ENCODE measurements at places on chromosomes 12 and 14.

GRCh38 chr12:66087365-66087943 is 43.1 kb downstream of the LLPH start:
- DNase-seq, result no peak

GRCh38 chr12:124321040-124321481 is 26.2 kb downstream of the RFLNA start:
- no peak for DNase-seq

- no peak for DNase-seq
These were observed 5.6 kb downstream of the DACT1 start for GRCh38 chr14:58643366-58643765.

- no peak for DNase-seq
These were observed 4.3 kb downstream of the SLC2A14 start for GRCh38 chr12:7868391-7868790.

GRCh38 chr12:61713121-61713520 is 547.1 kb upstream of the USP15 start:
- DNase-seq, result no peak

DNA sequence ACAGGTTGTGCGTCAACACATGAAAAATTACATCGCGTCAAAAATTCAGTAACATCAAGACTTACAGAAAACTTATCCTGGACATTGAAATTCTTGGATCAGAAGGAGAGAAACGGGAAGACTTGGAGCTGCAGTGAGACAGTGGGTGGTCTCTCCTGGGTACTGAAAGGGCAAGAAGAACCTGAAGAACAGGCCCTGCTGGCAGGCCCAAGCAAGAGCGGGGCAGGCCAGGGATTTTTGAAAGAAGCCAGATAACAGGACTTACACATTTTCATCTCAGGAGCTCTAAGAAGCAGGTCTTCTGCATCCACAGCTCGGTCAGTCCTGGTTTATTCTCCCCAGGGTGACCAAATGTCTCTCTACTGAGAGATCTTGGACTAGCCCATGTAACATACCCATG is 466.5 kb upstream of the SOX5 start:
- no peak for DNase-seq

DNA sequence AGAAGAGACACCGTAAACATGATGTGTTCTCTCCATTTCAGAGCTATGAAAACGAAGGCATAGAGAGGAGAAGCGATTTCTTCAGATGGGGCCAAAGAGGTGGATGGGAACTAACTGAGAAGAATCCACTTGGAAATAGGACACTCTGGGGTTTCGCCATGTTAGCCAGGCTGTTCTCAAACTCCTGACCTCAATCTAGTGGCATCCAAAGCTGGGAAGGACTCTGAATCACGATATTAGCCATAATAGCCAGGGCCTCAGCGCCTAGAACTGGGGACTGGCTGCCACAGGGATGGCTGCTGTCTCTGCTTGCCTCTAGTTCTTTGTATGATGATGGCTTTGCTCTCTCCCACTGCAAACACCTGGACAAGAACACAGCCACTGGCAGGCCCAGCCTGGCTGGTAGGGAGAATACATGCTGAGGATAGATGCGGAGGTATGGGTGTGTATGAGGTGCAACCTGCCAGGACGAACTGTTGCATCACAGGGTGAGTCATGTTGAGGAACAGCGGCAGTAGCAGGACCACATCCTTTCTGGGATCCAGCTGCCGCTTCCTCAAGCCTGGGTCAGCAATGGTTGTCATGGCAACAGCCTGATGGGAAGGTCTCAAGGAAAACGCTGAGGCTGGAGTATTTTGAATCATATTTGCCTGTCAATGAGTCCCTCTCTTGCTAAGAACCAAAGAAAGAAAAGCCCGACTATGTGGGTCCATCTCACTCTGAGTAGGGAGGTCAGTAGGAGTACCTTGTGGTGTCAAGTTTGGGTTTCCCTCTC is 31.1 kb downstream of the CCDC177 start:
- DNase-seq, result peak; percentile 51

DNA sequence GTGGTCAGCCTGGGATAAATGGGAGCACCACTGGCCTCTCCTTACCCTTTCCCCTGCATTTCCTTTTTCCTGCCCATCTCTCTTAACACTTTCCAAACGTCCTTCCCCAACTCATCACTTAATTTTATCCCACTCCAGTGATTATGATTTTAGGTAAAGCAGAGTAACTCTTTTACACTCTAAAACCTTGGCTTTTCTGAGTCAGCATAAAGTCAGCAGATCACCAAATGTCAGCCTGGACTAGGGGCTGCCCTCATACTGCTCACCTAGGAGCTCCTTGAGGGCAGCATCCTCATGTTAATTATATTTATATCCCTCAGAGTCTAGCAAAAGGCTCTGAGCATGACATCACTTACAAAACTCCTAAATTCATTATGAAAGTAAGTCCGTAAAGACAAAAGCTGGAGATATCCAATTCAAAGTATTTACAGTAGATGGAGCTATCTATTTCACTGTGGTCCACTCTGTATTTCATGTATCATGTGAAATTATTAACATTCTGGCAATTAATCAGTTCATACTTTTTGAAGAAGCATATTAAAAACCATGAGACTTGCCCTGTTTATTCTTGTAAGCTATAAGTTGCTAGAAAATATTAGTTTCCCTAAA is 17.0 kb upstream of the DICER1 start:
- DNase-seq, result no peak

- DNase-seq, result no peak
These were observed 153.4 kb downstream of the PIK3C2G start for GRCh38 chr12:18414671-18415070.

GRCh38 chr14:103707329-103708263 is 7.7 kb downstream of the XRCC3 start:
- no peak for DNase-seq

GRCh38 chr12:6839482-6840201 is 1.1 kb upstream of the GNB3 start:
- peak; percentile 89 for DNase-seq

- no peak for DNase-seq
These were observed 75.9 kb upstream of the AMIGO2 start for GRCh38 chr12:47155457-47156166.

- no peak for DNase-seq
These were observed 133.5 kb upstream of the HIF1A start for GRCh38 chr14:61561657-61562276.

- no peak for DNase-seq
These were observed 43.6 kb downstream of the LIN7A start for GRCh38 chr12:80894179-80894578.

- no peak for DNase-seq
These were observed 325.4 kb upstream of the SFSWAP start for GRCh38 chr12:131385313-131386166.

DNA sequence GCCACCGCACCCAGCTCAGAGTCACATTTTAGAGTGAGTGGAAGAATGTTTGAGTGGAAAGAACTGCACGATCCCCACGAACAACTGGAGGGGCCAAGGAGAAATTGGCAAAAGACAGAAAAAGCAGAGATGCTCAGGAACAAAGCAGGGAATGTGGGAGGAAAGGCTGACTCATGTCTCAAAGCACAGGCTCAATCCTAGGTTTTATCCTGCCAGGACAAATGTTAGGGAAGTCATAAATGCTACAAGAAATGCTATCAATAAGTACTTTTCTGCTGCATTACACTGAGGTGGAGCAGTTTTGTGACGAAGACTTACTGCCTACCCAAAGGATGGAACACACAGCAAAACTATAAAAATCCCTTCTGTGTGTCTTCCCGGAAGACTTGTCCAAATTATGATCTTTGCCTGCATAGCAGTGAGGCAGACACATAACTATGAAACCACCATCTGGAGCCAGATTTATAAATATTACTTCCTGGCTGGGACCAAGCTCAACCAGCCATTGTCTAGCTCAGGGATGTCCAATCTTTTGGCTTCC is 26.7 kb downstream of the NIN start:
- no peak for DNase-seq

- no peak for DNase-seq
These were observed 26.6 kb upstream of the PNMA1 start for GRCh38 chr14:73740618-73741326.

DNA sequence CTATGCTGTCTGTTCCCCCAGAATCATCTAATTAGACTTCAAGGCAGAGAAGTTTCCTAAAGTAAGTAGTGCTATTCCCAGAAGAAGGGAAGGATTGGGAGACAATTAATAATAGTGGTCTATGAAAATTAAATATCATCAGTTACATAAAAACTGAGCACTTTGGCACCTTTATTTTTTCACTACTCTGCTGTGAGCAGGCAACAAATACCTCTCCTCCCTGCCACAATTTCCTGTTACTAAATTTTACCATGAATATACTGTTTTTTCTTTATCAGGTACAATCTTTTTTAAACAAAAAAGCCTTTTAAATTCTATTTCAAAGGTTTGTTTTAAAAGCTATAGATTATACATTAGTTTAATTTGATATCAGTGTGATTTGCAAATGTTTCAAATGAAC is 29.4 kb upstream of the KRAS start:
- no peak for DNase-seq

- no peak for DNase-seq
These were observed 298.6 kb downstream of the PDZRN4 start for GRCh38 chr12:41486718-41487117.

DNA sequence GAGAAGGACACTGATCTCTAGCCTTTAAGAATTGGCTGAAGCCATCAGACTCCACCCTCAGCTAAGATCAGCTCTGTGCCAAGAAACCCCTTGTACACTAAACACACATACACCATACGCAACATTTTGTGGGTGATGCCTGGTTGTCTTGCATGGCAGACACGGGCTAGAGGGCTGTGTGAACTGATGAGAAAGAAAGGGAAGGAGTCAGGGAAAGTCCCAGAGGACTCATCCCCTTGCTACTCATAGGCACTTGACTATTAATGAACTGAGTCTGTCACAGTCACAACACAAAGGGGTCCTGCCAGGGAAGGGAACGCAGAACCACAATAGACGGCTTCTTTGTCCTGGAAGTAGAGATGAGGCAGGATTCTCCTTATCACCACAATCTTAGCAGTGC is 80.8 kb downstream of the EMP1 start:
- no peak for DNase-seq

DNA sequence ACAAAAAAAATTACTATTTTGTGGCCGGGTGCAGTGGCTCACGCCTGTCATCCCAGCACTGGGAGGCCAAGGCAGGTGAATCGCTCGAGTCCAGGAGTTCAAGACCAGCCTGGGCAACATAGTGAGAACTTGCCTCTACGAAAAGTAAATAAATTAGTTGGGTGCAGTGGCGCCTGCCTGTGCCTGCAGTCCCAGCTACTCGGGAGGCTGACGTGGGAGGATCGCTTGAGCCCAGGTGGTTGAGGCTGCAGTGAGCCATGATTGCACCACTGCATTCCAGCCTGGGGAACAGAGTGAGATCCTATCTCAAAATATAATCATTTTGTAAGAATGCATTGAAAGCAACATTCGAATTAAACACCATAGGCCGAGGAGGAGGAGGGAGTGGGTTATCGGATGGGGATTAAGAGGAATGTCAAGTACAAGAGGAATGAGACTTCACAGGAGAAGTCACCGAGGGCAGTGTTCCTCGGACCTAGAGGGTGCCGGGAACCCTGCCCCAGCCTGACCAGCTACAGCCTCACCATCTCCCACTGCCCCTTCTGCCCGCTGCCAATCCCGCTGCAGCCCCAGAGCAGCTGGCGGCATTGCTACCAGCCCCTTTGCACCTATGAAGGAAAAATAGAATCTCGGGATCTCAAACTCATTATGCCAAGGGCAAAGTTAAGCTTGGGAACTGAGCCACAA is 32.6 kb upstream of the AACS start:
- DNase-seq, result no peak

- no peak for DNase-seq
These were observed 29.3 kb upstream of the PNMA1 start for GRCh38 chr14:73743431-73743931.

DNA sequence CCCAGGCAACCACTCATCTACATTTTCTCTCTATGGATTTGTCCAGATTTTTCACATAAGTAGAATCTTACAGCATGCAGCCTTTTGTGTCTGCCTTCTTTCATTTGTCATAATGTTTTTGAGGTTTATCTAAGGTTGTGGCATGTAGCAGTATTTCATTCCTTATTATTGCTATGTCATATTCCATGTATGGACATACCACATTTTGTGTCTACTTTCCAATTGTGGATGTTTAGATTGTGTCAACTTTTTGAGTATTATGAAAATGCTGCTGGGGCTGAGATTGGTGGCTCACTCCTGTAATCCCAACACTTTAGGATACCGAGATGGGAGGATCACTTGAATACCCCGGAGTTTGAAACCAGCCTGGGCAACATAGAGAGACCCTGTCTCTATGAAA is 3.2 kb upstream of the ATXN2 start:
- no peak for DNase-seq

DNA sequence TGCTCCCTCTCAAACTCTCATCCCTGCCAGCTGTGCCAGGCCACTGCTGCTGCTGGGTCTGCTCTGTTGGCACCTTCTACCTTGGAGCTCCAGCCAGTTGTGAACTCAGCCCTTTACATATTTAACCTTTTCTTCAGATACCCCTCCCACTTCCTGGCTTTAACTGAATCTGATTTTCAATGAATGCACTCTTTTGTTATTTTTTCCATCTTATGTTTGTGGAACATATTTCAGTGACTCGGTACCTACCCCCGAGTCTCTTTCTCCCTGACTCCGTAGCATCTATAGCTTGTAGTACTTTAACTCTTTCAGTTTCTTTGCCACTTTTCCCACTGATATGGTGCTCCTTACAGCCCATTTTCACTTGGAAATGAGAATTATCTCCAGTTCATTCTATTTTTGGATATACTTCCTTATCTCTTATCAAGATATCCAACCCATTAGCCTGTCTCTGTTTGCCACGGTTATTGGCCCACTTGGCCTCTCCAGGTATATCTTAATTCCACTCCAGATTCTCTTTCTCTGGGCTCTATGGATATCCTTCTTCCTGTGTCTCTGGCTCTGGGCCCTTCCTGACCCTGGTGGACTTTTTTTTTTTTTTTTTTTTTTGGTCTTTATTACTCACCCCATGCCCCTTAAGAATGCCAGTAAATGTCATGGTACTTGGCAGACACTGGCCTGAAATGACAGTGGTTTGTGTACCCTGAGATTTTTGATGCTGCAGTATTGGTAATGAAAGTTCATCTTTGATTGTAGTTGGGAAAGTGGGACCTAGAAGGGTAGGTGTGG is 62.7 kb downstream of the PELI2 start:
- no peak for DNase-seq

- no peak for DNase-seq
These were observed 56.0 kb downstream of the PPP2R5C start for GRCh38 chr14:101817501-101818001.

- DNase-seq, result no peak
These were observed 627.4 kb downstream of the DIO2 start for GRCh38 chr14:79583738-79584408.

DNA sequence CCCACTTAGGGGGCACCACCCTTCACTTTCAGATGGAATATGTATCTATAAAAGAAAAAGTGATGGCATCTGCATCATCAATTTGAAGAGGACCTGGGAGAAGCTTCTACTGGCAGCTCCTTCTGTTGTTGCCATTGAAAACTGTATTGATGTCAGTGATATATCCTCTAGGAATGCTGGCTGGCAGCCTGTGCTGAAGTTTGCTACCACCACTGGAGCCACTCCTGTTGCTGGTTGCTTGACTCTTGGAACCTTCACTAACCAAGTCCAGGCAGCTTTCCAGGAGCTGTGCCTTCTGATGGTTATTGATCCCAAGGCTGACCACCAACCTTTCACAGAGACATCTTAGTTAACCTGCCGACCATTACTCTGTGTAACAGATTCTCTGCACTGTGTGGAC is 44.7 kb downstream of the RIMKLB start:
- DNase-seq, result no peak
